ENCODE measurements at places on chromosomes 12 and 14.

DNA sequence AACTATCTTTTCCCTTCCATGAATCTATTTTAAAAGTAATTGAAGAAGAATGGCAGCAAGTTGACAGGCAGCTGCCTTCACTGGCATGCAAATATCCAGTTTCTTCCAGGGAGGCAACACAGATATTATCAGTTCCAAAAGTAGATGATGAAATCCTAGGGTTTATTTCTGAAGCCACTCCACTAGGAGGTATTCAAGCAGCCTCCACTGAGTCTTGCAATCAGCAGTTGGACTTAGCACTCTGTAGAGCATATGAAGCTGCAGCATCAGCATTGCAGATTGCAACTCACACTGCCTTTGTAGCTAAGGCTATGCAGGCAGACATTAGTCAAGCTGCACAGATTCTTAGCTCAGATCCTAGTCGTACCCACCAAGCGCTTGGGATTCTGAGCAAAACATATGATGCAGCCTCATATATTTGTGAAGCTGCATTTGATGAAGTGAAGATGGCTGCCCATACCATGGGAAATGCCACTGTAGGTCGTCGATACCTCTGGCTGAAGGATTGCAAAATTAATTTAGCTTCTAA, 18.4 kb downstream of the TMPO start:
- DNase-seq, result peak; percentile 42

GRCh38 chr14:103868242-103868897, 21.0 kb upstream of the PPP1R13B start:
- DNase-seq, result no peak

DNA sequence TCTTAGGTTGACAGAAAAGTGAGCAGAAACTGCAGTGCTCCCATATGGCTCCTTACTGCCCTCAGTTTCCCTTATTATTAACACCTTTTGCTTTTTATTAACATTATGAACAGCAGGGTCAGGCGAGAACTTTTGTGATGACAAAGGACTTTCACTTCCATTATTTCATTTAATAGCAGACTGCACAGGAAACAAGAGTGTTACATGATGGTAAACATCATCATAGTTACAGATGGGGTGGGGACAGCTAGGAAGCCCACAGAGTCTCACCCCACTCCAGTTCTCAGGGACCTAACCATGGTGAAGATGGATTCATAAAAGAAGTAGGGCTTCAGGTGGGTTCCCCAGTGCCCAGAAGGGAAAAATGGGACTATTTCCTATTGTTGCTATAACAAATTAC, 110.1 kb upstream of the PELI2 start:
- DNase-seq, result no peak

DNA sequence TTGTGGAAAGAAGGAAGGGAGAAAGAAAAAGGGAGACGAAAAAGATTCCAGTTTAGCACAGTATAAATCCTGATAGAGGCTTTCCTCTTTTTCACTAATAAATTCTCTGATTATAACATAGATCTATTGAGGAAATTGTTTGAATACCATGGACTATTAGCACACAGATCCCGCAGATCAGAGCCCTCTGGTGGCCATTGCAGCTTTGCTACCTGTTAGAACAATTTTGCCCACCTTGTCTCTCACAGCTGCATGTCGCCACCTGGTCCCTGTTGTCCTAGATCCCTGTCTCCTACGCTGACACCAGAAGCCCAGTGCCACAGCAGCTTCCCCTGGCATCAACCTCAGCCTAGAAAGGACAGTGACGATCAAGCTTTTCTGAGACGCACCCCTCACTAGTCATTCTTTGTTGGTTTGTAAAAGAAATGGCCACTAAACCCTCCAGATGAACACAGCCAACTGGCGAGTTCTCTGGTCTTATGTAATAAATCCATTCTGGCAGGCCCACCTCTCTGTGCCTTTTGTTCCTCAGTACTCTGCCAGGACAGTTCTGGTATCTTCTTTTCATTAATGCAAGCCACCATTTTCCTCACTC, 9.9 kb downstream of the GPHB5 start:
- no peak for DNase-seq

DNA sequence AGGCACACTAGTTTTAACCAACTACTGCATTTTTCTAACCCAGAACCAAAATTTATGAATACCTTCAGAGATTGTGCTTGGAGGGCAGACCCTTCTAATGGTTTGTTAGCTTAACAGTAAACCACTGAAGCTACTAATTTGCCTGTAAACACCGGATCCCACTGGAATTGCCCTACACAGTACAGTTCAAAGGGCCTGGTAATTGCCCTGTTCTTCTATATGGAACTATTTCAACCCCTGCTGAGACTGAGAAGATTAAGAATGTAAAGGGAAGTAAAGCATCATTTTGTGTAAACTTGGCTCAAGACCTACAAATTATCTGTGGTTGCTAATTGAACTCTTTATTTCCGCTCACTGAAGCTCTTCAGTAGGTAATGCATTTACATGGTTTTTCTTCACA, 468.1 kb downstream of the NPAS3 start:
- no peak for DNase-seq

DNA sequence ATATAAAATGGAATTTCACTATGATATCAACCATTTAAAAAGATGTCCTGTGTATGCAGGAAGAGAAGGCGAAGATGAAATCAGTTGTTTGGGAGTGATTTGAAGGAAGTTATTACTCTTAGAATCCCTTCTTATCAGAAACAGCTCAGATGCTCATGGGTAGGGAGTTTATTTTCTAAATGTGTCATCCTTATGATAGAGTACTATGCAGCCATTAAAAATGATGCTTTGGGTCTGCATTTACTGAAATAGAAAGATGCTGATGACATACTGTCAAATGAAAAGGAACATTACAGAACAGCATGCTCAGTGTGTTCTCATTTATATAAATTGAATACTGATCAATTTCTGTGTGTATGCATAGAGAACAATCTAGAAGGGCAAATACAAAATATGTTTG, 69.8 kb upstream of the MED13L start:
- no peak for DNase-seq

GRCh38 chr14:105742531-105742848, 216.1 kb downstream of the TMEM121 start:
- DNase-seq, result no peak

- no peak for DNase-seq
Measured at GRCh38 chr12:131457331-131458047, 253.4 kb upstream of the SFSWAP start.

GRCh38 chr12:130970165-130970907, 16.6 kb downstream of the ADGRD1 start:
- DNase-seq, result no peak
